WTC11 (cell line): ENCODE measurements at places on chromosomes 7 and 10.

DNA sequence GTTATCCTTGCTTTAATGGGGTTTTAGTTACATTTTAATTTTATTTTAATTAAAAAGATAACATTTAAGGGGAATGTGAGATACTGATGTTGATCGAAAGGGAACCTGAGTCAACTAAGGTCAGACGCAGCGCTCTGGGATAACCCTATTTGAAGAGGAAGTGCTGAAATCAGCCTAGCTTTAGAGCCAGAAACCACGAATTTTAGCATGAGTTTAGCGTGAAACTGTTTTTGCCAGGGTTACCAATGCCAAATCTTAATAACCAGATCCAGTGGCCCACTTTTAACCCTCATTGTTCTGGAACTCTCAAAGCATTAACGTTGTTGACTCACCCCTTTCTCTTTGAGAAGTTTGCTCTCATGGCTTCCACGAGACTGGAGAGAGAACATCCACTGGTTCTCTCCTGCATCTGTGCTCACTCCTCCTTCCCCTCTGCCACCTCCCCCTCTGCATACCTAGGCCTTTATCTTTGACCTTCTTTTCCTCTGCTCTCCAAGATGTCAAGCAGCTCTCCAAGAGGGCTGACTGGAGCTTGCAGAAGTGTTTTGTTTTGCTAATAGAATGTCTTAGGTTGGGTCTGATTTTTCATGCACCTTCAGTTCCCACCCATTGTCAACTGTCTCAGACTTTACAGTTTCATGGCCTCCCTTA lies 198.3 kb upstream of the CELF2 start:
- no peak for DNase-seq

GRCh38 chr7:10888861-10889260 lies 84.8 kb upstream of the PHF14 start:
- no peak for DNase-seq

- DNase-seq: no peak
Measured at GRCh38 chr7:26658389-26659084, 205.9 kb downstream of the SKAP2 start.

- DNase-seq: no peak
Measured at GRCh38 chr10:103545771-103546281, 52.3 kb downstream of the NEURL1 start.

- DNase-seq: no peak
Measured at GRCh38 chr10:42738679-42739078, 43.9 kb upstream of the BMS1 start.

GRCh38 chr10:19043431-19043830 lies 5.2 kb upstream of the MALRD1 start:
- DNase-seq: no peak

DNA sequence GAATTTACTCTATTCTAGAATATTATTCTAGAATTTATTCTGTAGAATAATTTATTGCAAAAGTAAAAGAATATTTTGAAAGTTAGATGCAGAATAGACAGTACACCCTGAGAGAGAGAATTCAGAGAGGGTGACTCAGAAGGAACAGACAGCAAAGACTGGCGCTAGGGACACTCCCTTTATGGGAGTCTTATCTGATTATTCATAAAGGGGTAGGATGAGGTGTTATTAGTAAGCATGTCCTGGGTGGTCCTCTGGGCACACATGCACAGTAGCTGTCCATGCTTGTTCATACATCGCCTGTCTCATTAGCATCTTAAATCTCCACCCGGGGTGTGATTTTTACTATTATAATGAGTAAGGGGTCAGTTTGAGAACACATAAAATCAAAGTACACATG lies 100.1 kb downstream of the XPNPEP1 start:
- DNase-seq: no peak

DNA sequence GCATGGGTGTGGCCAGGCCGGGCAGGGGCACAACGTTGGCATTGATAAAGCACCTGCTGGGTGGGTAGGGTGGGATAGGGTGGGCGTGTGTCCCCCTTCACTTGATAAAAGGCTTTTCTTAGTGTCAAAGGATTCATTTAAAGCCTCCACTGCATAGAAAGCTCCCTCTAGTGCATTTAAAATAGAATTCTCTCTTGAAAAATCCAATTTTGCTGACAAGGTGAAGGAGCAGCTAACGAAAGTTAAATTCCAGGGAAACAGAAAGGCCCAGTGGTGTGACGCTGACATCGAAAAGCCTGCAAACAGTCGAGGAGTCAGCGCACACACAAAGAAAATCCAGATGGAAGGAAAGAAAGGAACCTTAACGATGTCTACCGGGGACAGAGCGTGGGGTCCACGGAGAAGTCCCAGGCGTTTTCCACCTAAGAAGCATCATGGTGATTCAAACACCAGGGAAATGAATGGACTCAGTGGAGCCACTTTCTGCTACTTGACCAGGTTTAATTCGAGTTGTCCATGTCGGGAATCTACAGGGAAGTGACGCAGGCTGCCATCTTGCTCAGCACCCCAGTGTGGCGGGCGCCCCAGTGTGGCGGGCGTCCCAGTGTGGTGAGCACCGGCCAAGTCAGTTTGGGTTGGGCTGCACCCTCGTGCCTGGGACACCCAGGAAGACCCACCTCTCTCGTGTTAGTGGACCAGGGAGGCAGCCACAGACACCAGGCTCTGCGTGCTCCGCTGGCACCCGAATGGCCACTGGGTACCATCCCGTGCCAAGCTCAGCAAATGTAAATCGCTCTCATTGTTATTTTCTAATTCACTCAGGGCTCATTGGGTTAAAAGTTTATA lies 217.8 kb downstream of the DNAJB6 start:
- peak; percentile 4 for DNase-seq

- DNase-seq: no peak
Measured at GRCh38 chr10:98405422-98405821, 9.6 kb downstream of the PYROXD2 start.

DNA sequence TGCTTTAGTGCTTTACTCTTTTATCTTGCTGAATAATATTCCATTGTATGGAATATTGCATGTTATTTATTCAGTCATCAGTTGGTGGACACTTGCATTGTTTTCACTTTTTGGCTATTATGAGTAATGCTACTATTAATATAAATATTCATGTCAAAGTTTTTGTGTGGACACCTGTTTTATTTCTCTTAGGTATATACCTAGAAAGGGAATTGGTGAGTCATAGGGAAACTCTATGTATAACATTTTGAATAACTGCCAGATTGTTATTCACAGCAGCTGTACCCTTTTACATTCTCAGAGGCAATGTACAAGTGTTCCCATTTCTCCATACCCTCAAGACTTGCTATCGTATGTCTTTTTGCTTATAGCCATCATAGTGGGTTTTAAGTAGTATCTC lies 268.7 kb downstream of the SEMA3A start:
- no peak for DNase-seq

GRCh38 chr10:92688927-92689662 lies 660 bp upstream of the HHEX start:
- peak; percentile 55 for DNase-seq

GRCh38 chr10:30577048-30577447 lies 52.5 kb downstream of the LYZL2 start:
- DNase-seq: no peak

- no peak for DNase-seq
Measured at GRCh38 chr10:130191380-130191779, 55.2 kb downstream of the GLRX3 start.

DNA sequence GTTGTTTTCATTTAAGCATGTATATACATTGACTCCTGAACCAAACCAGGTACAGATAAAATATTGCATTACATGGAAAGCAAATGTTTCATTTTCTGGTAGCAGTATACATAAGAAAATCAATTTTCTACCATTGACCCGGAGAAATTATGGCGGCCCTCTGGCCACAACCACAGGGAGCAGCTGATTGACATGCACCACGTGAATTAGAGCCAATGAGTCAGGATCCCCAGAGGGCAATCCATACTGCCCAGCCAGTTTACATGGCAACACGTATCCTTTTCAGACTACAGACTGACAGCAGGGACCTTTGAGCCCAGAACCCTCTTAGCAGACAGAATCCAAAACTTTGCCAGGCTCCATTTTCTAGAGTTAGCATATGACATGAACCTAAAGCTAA lies 272.2 kb upstream of the NEBL start:
- DNase-seq: no peak

DNA sequence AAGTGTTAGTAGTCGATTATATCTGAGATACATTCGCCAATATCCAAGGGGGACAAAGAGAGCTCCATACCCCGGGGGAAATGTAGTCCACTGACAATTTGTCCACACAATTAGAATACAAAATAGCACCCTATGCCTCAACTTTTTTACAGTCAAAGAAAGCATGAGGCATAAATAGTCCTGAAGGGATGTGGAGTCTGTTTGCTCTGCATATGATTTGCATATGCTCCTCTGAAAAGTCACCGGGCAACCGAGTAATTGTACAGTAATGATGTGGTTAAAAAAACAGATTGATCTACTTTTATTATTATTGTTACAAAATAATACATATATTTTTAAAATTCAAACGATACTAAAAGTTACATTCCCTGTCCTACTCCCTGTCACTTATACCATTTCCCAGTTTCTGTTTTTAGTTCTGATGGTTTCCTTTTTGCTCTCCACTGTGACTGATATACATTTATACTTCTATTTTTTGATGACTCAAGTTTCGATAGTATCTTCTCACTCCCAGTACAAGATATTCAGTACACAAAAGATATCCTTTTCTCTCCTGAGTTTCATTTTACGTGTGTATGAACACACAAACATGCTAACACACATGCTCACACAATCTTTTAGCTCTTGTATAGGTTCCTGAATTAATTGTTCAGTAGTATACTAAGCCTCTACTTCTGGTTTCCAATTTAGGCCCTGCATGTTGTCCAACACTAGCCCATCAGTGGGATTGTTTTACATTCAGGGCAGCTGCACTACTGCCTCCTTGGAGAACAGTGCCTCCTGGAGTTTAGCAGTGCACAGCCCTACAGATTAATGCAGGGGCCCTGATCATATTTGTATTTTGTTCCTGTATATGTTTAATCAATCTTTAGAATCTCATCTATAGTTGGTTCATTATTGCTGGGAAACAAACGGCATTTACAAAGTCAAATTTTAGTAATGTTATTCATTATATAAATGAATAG lies 130.9 kb downstream of the TES start:
- no peak for DNase-seq

GRCh38 chr10:71632896-71633600 lies 86.5 kb downstream of the C10orf105 start:
- DNase-seq: no peak

- no peak for DNase-seq
Measured at GRCh38 chr7:79282070-79282694, 171.3 kb downstream of the MAGI2 start.

- DNase-seq: no peak
Measured at GRCh38 chr7:130957137-130957513, 223.1 kb upstream of the KLF14 start.

DNA sequence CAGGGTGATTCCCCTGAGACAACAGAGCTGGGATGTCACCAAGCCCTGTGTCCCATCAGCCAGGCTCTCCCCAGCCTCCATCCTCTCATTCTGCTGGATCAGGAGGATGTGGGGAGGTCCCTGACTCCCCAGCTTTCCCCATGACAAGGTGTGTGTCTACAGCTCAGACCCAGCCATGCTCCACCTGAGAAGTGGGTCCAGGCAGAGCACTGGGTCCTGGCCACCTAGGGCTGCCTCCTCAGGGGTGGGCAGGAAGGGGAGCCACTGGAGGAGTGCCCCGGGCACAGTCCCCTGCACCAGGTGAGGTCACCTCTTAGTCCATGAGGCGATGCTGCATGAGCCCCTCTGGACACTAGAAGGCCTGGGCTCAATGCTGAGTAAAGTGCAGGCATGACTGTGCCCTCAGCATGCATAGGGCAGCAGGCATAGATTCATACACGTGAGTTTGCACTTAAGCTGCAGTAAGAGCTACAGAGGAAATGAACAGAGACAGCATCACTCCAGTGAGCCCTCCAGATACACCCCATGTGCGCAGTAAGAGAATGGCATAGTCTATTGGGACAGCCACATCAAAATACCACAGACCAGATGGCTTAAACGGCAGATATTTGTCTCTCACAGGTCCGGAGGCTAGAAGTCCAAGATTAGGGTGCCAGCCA lies 48.3 kb downstream of the ALOX5 start:
- no peak for DNase-seq

GRCh38 chr7:26792576-26792975 lies 71.8 kb downstream of the SKAP2 start:
- no peak for DNase-seq

DNA sequence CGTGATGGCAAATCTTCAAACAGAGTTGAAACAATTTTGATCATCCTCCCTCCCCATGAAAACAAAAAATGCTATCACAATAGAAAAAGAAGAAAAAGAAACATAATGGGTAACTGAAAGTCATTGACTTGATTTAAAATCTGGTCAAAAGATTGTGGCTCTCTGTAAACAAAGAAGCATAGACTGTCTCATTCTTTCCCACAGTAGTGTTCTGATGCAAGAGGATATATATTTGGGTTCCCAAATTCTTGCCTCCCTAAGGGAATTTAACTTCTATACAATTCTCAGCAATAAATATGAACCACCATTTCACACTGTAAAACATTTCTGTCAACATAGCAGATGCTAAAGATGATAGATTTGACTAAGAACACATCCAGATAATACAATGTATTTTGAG lies 32.8 kb upstream of the MEOX2 start:
- no peak for DNase-seq

DNA sequence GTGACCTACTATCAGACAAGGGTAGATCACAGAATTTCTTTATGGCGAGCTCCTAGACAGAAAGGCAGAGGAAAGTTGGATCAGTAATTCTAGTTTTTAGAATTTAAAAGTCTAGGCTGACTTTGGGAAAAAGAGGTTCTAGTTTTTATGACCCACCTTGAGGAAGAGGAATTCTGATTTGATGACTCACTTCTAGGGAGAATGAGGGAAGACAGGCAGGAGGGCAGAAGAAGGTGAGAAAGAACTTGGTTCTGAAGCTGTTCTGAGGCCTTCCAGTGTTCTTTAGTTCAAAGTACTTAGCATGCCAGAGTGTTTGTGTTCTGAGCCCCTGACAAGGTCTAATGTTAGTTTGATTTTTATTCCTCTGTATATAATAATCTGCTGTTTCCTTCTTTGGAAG lies 97.2 kb downstream of the PODXL start:
- DNase-seq: no peak

- no peak for DNase-seq
Measured at GRCh38 chr7:2201128-2201527, 31.6 kb downstream of the MAD1L1 start.

DNA sequence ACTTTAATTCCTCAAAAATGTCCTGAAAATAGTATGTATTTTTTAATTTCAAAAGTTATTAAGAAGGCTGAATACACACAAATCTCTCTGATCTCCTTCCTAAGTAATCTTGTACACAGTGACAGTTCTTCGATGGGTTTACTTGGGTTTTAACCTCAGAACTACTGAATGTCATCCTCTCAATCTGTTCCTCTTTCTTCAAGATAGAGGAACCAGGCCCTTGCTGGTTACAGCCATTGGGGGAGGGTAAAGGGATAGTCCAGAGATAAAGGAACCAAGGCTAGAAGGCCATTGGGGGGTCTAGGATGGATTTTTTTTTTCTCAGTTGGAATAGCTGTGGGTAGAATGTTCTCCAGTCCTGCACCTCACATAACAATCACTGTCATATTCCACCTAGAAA lies 224.9 kb downstream of the SKIDA1 start:
- DNase-seq: no peak
